AG04449 (cell line): ENCODE measurements at places on chromosomes 5 and 9.

GRCh38 chr5:95892784-95893354 lies 68.8 kb downstream of the ELL2 start:
- no peak for DNase-seq

DNA sequence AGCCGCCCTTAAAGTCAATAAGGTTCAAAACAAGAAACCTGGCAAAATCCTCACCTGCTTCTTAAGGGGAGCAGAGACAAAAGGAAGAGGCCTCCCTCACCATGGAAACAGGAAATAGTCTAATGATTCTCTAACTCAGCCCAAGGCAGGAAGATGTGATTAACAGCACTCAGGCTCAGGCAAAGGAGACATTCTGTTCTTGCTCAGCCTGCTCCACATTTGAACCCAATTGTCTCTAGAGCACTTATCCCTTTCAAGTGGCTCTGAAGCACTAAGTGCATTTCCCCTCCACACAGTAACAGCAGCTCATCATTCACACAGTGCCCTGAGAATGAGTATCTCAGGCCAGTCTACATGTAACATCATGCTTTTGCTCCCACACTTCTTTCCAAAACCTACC lies 72.3 kb downstream of the NIPSNAP3B start:
- DNase-seq, result no peak

DNA sequence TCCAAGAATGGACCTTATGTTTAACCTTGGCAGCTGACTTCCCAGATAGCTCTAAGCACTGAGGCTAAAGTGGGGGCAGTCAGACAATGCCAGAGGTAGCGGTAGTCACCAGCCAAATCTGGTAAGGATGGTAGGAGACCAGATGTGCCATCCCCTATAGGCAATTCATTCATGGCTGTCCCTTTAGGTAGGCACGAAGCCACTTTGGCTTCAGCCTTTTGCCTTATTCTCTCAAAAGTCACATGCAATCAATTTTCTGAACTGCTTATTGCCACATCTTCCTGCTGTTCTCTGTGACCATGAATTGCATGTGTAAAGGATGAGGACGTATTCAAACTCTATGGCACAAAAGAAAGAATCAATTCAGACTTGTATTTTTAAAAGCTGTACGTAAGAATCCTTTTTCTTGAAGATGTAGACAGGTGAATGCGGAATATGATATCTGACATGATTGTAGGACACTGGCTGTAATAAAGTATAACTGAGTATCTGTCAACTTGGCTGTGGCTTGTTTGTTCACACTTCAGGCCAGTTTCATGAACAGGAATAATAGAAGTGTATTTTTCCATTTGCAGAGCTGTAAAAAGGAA lies 611.7 kb downstream of the NR2F1-AS1 start:
- DNase-seq, result no peak

DNA sequence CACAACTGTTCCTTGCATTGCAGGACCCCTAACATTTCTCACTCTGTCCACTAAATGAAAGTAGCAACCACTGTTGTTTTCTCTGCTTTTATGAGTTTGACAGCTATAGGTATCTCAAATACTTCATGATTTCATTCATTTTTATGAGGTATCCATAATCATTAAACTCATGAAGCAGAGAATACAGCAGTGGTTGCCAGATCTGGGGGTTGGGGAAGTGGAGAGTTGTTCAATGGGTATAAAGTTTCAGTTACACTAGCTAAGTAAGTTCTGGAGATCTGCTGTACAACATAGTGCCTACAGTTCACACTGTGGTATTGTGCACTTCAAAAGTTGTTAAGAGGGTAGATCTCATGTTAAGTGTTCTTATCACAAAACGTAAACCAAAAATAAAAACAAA lies 23.4 kb upstream of the CAMK4 start:
- no peak for DNase-seq

DNA sequence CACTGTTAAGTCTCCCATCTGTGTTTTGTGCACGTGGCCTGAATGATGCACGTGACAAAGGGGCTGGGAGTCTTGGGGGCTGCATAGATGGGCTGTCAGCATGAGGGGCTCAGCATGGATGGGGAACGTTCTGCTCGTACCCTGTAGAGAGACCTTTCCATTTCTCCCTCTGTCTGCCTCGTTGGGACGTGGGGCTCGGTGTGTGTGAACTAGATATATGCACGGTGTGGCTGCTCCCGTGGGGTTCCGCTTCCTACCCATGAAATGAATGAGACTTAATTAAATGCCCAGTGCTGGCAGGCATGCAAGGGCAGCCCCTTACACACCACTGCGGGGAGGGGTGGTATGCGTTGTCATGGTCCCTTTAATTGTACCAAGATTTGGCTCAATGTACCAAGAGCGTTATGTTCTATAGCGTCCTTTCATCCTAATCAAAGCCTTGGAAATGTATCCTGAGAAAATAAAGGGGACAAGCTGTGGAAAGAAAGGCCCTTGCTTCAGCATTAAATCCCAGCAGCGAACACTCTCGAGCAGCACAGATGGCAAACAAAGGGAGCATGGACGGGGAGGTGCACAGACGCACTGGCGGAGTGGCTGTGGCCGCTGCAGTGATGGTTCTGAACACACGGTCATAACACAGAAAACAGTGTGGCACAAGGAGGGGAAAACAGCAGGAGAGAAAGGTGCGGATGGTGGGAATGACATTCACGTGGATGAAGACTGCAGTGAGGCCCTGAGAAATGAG lies 66.8 kb downstream of the RASGEF1C start:
- no peak for DNase-seq
